ENCODE measurements at places on chromosomes 7 and 10.

DNA sequence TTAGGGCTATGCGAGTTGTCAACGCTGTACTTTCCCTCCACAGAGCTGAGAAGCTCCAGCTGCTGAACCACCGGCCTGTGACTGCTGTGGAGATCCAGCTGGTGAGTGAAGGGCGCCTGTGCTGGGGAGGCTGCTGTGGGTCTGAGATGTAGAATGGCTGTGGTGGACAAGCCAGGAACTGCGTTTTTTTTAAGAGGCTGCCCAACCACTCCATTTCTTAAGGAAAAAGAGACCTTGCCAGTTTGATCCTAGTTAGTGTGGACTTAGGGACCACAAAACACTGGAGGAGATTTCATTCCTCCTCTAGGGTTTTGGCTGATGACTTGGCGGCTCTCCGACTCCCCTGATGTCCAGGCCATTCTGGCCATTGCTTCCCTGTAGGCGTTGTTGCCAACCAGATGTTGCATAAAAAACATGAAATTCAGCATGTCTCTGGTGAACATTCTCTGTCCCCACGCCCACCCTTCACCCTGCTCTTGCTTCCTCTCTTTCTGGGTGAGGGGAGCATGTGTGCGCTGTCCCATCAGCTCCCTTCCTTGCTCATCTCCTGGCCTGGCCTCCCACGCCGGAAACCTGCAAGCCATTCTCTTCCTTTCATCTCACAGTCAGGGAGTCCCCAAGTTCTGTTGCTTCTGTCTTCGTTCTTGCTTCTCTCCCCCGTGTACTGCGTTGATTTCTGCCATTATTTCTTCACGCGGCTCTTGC lies 30.9 kb downstream of the CRCP start:
- DNase-seq = no peak

- DNase-seq = no peak
These were observed 60.8 kb upstream of the BTRC start for GRCh38 chr10:101293007-101293723.

GRCh38 chr10:117408436-117409384 lies 33.5 kb upstream of the PDZD8 start:
- DNase-seq = peak; percentile 83

DNA sequence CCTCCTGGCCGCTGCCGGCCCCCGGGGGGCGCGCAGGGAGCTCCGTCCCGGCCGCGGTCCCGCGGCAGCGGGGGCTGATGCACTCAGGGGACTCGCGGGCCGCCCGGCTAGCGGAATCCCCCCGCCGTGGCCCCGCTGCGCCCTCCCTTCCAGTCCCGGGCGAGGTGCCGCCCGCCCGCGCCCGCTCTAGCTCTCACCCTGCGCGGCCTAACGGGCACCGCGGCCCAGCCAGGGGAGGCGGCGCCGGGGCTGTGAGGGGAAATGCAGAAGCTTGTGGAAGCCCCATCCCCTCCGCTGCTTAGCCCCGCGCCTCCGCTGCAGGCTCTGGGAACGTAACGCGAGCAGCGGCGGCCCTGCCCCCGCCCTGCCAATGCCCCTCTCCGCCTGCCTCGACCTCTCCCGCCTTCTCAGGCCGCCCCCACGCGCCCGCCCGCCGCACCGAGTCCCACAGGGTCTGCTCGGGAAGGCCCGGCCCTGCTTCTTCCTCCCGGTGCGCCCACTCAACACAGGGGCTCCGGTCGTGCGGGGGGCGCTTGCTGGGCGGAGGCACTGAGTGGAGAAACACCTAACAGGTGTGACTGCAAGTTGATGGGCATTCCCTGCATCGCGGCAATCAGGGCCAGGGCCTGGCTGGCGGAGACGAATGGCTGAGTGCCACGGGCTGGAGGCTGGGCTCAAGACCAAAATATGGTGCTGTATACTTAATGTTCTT lies 384 bp upstream of the TMEM229A start:
- DNase-seq = no peak

GRCh38 chr10:95833042-95833610 lies 74.6 kb upstream of the CC2D2B start:
- DNase-seq = no peak

DNA sequence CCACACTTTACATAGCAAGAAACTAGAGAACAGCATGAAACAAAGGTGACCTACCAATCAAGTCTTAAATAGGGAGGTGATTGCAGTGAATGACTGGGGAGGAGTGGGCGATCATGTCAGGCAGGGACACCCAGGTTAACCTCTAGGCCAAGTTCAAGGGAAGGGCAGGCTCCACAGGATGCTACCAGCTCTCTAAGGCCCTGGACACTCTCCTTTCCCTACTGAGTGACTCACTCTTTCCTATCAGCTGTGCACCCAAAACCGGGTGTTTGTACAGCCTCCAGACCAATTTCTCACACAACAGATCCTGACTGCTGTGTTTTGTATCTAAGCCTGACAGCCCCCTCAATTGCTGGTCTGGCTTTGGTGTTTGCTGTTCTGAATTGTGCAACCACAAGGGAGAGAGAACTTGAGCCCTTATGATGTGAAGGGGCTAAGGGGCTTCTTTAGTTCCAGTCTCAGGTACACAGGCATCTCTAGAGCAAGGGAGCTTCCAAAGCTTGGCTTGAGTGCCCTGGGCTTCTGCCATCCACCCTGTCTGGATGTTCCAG lies 107.8 kb downstream of the TBXAS1 start:
- DNase-seq = peak; percentile 50

GRCh38 chr7:41175435-41175834 lies 527.5 kb downstream of the INHBA start:
- no peak for DNase-seq

DNA sequence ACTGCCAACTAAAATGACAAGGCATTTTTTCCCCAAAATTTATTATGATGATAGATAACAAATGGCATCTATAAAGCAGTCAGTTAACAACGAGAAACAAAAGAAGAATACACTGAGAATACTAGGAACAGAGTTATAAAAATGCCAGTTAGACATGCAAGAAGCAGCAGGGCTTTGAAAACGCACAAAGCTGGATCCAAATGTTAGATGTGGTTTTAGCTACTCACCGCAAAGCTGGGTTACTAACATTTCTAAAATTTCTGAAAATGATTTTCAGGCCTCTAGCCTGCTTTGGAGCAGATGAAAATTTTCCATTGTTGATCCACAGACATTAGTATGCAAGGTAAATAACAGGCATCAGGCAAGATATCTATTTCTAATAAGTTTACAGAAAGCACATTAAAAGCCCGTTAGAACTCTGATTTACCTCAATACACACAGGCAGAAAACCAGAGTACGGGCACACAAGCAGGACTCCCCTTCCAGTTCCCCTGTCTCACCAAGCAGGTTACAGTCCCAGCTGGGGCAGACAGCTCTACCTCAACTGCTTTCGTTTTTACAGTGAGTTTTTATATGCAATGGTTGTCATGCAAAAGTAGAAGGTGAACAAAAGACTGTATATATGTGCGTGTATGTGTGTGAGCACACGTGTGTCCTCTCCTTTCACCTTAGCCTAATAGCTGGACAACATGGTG lies 37.9 kb downstream of the GLI3 start:
- no peak for DNase-seq

GRCh38 chr7:50352751-50353150 lies 48.2 kb downstream of the IKZF1 start:
- DNase-seq = no peak

GRCh38 chr10:127392351-127393235 lies 156.5 kb upstream of the NPS start:
- no peak for DNase-seq

GRCh38 chr10:45371560-45371959 lies 2.5 kb upstream of the ALOX5 start:
- no peak for DNase-seq

DNA sequence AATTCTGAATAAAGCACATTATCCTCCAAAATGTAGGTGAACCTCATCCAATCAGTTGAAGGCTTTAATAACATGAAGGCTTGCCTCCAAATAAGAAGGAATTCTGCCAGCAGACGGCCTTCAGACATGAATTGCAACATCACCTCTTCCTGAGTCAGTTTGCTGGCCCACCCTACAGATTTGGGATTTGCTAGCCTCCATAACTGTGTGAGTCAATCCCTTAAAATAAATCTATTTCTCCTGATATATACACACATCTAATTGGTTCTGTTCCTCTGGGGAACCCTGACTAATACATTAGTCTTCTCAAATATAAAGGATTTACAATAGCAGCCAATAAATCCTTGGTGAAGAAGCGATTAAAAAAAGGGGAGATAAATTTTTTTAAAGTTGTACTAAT lies 34.8 kb upstream of the OSBPL3 start:
- DNase-seq = no peak

GRCh38 chr10:60096761-60097513 lies 190.6 kb upstream of the CCDC6 start:
- no peak for DNase-seq

DNA sequence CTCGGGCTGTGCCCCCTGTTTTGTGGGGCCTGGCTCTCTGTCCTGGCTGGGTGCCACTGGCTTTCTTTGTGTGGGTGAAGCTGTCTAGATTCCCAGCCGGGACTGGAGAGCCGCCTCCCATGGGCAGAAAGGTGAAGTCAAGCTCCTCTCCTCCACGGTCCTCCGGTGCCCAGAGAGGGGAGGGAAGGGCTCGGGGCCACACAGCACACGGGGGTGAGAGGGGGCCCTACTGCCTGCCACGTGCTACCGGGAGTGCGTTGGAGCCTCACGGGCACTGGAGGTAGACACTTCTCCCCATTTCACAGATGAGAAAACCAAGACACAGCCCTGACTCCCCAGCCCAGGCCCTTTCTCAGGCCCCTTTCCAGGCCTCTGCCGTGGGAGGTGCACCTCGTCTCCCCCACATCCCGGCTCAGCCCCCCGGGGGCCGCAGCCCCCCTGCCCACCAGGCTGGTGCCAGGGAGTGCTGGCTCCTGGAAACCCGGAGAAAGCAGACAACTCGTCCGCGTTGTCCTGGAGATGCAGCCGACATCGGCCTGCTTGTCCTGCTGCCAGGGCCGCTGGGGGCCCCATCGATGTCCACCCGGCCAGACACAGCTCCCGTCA lies 55.8 kb downstream of the UNCX start:
- DNase-seq = no peak

DNA sequence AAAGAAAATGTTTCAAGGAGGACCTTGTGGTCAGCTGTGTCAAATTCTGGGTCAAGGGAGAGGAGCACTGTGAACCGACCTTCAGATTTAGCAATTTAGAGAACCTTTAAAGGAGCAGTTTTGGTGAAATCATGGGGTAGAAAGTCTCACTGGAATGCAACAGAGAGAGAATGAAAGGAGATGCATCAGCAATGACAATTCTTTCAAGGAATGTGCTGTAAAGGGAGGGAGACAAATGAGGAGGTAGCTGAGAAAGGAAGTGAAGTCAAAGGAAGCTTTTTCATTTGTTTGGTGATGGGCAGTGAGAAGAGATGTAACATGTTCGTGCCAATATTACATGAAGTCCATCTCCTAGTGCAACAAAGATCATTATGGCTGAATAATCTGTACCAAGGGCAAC lies 166.0 kb downstream of the TSPAN12 start:
- DNase-seq = no peak

DNA sequence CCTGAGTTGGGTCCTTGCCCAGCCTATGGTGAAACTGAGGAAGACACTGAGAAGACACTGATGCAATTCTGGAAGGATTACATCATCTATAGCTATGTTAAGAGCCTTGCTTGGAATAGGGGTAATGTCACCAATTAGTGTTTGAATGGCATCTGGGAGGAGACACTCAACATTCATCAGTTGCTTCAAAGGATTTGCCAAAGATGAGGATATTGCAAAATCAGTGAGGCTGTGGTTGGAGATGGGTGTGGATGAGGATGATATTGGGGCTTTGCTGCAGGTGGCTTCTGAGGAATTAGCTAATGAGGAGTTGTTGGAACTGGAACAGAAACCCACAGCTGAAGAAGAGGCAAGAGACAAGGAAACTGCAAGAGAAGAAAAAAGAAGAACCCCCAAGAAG lies 146.7 kb upstream of the SP4 start:
- DNase-seq = no peak

- no peak for DNase-seq
These were observed 220.1 kb upstream of the FZD1 start for GRCh38 chr7:91043924-91044645.

DNA sequence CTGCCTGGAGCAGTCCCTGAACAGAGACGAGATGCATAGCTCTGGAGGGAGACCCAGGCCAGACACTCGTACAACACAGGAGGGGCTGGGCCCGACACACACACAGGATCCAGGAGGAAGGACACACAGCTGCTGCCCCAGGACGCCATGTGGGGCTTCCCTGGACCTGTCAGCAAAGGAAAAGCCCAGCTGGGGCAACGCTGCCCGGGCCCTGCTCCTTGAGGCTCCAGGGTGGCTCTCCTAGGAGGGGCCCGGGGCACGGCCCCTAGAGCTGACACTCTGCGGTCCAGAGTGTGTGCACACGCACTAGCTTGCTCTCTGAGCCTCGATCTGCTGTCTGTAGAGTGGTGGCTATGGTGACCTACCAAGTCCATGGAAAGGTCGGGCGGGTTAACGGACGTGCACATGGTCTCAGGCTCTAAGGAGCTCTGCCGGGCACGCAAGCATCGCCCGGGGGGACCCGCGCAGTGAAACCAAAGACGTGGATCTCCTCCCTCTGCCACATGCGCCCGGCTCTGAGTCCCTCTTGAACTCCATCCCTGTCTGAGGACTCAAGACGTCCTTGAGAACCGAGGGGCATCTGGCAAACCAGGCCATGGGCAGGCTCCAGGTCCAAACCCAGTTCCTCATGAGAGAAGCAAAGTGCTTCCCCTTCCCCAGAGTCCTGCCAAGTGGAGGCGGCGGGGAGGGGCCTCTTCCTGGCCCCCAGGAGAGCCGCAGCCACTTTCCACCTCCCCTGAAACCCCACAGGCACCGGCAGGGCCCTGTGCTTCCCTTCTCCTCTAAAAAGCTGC lies 279.0 kb downstream of the ELFN1 start:
- no peak for DNase-seq

- no peak for DNase-seq
These were observed 132.6 kb downstream of the FRMD4A start for GRCh38 chr10:14198078-14198477.

DNA sequence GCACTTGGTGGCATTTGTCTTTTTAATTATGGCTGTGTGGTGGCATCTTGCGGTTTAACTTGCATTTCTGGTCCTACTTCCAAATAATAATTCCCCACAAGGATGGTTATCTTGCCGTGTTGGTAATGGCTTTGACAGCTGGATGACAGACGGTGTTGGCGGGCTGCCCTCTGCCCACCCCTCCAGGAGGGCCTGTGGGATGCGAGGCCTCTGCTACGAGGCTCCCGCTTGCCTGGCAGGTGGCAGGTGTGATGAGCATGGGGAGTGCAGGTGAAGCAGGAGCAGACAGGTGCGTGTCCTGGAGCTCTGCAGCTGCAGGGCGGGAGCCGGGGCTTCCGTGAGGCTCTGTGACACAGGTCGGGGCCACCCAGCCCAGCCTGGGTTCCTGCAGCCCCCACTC lies 11.8 kb downstream of the INPP5A start:
- no peak for DNase-seq

- no peak for DNase-seq
These were observed 126.3 kb downstream of the CACNA2D1 start for GRCh38 chr7:82317257-82317721.

GRCh38 chr7:127884066-127884559 lies 147.1 kb downstream of the LRRC4 start:
- peak; percentile 60 for DNase-seq

- no peak for DNase-seq
These were observed 99.8 kb upstream of the GJD4 start for GRCh38 chr10:35505241-35505873.

Data from hematopoietic multipotent progenitor cell treated with erythropoietin and hydrocortisone succinate and interleukin-3 and kit ligand, for 8 days (in vitro differentiated cells).